Heart left ventricle (tissue), 16 donors: ENCODE measurements at places on chromosomes 4 and X. TPM values are rescaled to one million over a fixed set of nuclear protein-coding genes. Genes with fewer than 3 reads are reported as not detected.
A peak's percentile ranks its signal among the peaks of the same experiment; 100 is the strongest.

TLR7 gene
- polyA plus RNA-seq = 0.04 TPM

NCAPG gene
- polyA plus RNA-seq = 0.08 TPM

UCP1 gene
- 0.14 TPM for polyA plus RNA-seq

CXorf49 gene
- not detected for polyA plus RNA-seq

SPANXD gene
- not detected for polyA plus RNA-seq

GRCh38 chr4:77695774-77696173, 90.2 kb downstream of the CXCL13 start:
- no peaks in the 10 kb centered on the region for H3K36me3 ChIP-seq
- H3K4me3 ChIP-seq = no peak overlapping the region
- no peak overlapping the region for H3K27ac ChIP-seq

- H3K4me3 ChIP-seq = no peak overlapping the region
- no peak overlapping the region for H3K27ac ChIP-seq
- no peaks in the 10 kb centered on the region for H3K27me3 ChIP-seq
- no peak for DNase-seq
- H3K4me1 ChIP-seq = no peaks in the 10 kb centered on the region
Observed at GRCh38 chr4:22762548-22762947, 69.8 kb downstream of the GBA3 start.

DNA sequence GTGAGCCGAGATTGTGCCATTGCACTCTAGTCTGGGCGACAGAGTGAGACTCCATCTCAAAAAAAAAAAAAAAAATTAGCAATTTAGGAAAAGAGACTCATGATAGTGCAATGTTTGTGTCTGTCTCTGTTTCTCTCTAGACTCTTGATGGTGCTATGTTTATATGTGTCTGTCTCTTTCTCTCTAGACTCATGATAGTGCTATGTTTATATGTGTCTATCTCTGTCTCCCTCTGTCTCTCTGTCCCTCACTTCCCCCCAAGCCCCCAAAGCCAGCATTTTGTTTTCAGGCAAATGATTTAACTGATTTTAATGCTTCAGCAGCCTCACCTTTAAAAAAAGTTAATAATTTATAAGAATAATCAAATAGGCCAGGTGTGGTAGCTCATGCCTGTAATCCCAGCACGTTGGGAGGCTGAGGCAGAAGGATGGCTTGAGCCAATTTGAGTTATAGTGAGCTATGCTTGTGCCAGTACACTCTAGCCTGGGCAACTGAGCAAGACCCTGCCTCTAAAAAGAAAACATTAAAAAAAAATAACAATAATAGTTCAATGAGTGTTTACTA, 6.9 kb downstream of the MOB1B start:
- H3K36me3 ChIP-seq = no peaks in the 10 kb centered on the region
- H3K27ac ChIP-seq = no peak overlapping the region
- H3K4me3 ChIP-seq = no peak overlapping the region
- no peaks in the 10 kb centered on the region for H3K27me3 ChIP-seq
- H3K4me1 ChIP-seq = no peaks in the 10 kb centered on the region

GRCh38 chr4:78560296-78560963, 8.9 kb downstream of the ANXA3 start:
- no peak overlapping the region for H3K4me3 ChIP-seq
- peak overlapping the region; percentile 28 for H3K27ac ChIP-seq
- no peaks in the 10 kb centered on the region for H3K36me3 ChIP-seq
- no peaks in the 10 kb centered on the region for H3K27me3 ChIP-seq

DNA sequence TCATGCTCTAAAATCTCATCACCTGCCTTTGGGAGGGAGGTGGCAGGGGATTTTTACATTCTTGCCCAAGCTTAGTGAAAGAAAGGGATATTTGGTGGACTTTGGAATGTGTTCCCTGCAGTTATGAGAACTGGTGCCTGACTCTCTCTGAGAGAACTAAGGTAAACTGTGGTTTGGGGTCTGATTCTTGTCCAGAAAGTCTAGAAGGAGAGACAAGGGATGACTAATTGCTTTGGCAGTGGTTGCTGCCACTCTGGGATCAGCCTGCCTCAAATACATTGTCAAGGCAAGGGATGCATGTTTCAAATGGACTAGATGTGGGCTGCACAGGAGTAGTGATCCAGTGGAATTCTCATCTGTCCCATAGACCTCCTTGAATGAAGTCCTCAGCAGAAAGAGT, 115.2 kb downstream of the DDIT4L start:
- H3K27ac ChIP-seq = no peak overlapping the region
- no peak for DNase-seq
- H3K4me1 ChIP-seq = no peaks in the 10 kb centered on the region
- no peaks in the 10 kb centered on the region for H3K36me3 ChIP-seq
- H3K27me3 ChIP-seq = no peaks in the 10 kb centered on the region

GRCh38 chrX:72714478-72714916, 391 bp upstream of the PHKA1 start:
- no peaks in the 10 kb centered on the region for H3K4me1 ChIP-seq
- peak; percentile 75 for DNase-seq
- peak overlapping the region; percentile 81 for H3K27ac ChIP-seq
- peak overlapping the region; percentile 66 for H3K4me3 ChIP-seq
- H3K27me3 ChIP-seq = no peaks in the 10 kb centered on the region

GRCh38 chrX:84475596-84475995, 26.7 kb downstream of the HDX start:
- DNase-seq = no peak
- H3K4me3 ChIP-seq = no peak overlapping the region
- no peaks in the 10 kb centered on the region for H3K36me3 ChIP-seq
- no peak overlapping the region for H3K27ac ChIP-seq
- no peaks in the 10 kb centered on the region for H3K27me3 ChIP-seq
